ENCODE measurements at places on chromosomes 7 and 10. TPM values are rescaled to one million over a fixed set of nuclear protein-coding genes. Genes with fewer than 3 reads are reported as not detected.

Gene LRIT2
- total RNA-seq, result not detected

Gene EIF3B
- 258 TPM for total RNA-seq

DNA sequence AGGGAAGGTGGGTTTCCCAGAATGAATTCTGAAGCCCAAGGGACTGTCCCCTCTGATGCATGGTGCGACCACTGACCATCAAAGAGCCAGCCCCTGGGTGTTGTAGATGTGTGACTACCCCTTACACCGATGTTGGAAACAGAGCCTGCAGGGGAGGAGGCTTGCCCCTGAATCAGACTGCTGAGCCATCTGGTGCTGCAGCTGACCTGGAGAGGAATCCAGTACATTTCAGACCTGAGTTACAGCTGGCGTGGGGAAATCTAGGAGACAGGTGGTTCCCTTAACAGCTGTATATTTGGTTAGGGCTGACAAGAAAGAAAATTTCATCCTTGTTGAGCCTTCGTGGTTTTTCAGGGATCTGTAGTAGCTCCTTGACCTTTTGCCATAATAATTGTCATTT is 195.5 kb downstream of the CELF2 start:
- no peak for DNase-seq

DNA sequence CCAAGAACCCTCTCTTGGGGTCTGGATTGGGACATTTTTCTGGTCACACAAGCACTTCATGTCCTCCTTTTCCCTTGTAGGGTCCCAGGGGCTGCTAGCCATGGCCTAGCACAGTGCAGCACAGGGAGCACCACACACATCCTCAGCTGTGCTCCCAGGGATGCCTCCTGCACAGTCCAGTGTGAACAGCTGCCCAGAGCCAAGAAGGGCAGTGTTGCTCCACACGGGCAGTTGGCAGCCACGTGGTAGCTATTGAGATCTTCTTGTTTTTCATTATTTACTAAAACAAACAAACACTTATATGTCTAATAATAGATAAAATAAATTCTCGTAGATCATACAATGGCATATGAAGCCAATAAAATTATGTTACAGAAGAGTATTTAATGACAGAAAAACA is 13.9 kb upstream of the LANCL2 start:
- DNase-seq, result no peak

DNA sequence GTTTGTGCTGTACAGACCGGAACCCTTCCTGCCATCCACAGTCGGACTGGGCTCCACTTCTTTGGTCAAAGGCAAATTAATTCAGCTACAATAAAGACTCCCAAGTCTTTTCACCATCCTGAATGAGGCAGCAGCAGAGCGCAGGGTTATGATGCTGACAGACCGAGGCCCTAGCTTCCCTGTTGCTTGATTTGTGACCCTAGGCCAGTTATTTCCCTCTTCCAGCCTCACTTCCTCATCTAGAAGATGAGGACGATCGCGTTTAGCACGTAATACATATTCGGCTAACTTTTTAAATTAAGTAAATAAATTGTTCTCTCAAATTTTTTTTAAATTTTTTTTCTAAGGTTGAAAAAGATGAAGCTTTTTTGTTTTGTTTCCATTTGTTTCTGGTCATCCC is 18.1 kb downstream of the ADRB1 start:
- no peak for DNase-seq

DNA sequence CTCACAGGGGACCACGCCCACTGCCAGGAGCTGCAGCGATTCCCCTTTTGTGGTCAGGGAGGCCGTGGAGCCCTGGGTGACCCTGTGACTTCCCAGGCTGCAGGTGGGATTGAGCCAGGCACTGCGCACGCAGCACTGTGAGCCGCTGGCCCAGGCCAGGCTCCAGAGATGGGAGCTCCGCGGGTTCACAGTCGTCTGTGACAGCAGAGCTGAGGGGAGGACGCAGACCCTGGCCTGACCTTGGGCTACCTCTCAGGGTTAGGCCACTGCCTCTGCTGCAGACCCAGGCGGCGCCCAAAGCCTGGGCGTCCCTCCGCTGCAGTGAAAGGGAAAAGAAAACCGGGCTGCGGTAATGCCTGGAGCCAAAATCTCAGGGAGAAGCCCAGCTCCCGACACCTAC is 107.5 kb upstream of the GPR26 start:
- no peak for DNase-seq

DNA sequence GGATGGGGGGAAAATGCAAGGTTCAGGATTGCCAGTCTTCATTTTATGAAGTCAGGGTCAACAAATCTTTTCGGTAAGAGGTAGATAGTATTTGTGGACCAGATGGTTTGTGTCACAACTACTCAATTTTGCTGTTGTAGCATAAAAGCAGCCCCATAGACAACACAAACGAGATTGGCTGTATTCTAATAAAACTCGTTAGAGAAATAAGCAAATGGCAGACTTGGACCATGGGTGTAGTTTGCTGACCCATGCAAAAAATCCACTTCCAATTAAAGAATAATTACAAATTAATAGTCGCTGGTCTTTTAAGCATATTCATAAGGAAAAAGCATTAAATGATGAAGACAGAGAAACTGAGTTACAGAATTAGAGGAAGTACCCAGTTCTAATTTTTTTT is 247.1 kb downstream of the CRPPA start:
- DNase-seq, result no peak
